Fibroblast of gingiva (primary cell): ENCODE measurements at places on chromosomes 1 and 21.

DNA sequence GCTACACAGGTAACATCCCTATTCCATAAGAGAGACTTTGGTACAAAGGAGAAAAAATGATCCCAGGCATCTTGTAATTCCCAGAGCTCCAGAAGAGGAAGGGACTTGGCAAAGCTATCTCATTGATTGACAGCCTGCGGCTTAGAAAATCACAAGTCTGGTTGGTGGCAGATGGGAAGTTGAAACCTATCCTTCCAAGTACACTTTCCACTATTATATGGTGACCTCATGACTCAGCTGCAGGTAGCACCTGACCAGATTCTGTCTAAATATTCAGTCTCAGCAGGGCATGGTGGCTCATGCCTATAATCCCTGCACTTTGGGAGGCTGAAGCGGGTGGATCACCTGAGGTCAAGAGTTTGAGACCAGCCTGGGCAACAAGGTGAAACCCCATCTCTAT, 89.9 kb downstream of the TIAM1 start:
- DNase-seq = no peak

- DNase-seq = no peak
Observed at GRCh38 chr1:31423418-31423947, 10.5 kb downstream of the SERINC2 start.

DNA sequence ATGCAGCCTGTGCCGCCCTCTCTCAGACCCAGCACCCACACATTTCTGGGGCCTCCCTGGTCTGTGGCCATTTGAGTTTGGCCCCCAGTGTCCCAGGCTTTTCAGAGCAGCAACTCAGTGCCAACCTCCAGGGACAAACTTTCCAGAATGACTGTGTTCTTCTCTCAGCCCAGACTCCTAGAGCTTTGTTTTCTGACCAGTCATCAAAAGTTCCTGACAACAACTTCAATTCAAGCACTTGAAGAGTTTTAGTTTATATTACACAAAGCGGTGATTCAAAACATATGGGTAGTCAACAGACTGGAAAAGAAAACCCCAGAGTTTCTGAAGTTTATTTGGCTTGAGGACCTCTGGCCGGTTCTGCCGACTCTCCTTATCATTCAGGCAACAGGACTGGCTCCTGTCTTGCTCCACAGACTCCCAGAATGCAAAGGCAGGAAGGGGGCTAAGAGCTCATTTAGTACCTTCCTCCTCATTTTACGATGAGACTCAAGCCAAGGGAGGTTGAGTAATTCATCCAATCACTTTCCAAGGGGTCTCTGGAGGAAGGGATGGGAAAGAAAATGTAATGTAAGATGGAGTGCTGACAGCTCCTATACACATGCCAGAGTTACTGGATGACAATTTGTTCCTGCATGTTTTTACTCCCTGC, 27.0 kb upstream of the TIAM1 start:
- DNase-seq = peak; percentile 57

GRCh38 chr1:116997066-116997465, 4.5 kb upstream of the CD101 start:
- no peak for DNase-seq

DNA sequence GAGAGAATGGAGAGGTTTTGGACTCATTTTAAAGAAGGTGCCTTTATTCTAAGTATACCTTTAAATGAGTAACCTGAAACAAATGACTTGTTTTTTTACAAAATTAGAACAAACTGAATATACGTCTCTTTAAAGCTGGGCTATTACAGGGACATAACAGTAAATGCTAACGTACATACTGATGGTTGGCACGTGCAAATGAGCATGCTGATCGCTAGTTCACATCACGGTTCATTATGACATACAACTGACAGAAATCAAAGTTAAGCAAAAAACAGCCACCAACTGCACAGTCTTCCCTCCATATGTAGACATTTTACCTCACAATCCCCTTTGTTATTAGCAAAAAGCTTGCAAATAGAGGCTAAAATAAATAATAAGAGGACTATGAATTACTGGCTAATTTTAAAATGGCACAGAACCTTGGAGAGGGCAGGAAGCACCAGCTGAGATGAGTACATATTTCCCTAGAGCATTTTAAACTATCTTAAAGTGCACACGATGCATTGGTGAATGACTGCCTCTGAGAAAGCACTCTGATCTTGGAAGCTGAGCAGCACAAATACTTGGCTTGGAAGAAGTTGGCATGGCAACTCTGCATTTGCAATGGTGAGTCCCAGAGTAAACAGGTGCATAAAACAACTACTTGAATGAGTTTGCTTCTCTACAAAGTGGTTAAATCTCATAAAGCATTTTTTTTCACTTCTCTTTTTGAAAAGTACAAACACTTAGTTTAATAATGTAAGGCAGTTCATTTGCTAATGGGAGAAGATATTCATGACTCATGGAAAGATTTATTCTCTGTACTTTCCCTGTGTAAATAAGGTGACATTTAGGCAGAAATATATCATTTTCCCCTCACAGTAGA, 204.7 kb downstream of the LHX8 start:
- no peak for DNase-seq

GRCh38 chr1:97352936-97353382, 567.9 kb downstream of the DPYD start:
- no peak for DNase-seq

- DNase-seq = no peak
Observed at GRCh38 chr1:180256341-180257027, 26.4 kb downstream of the LHX4 start.

DNA sequence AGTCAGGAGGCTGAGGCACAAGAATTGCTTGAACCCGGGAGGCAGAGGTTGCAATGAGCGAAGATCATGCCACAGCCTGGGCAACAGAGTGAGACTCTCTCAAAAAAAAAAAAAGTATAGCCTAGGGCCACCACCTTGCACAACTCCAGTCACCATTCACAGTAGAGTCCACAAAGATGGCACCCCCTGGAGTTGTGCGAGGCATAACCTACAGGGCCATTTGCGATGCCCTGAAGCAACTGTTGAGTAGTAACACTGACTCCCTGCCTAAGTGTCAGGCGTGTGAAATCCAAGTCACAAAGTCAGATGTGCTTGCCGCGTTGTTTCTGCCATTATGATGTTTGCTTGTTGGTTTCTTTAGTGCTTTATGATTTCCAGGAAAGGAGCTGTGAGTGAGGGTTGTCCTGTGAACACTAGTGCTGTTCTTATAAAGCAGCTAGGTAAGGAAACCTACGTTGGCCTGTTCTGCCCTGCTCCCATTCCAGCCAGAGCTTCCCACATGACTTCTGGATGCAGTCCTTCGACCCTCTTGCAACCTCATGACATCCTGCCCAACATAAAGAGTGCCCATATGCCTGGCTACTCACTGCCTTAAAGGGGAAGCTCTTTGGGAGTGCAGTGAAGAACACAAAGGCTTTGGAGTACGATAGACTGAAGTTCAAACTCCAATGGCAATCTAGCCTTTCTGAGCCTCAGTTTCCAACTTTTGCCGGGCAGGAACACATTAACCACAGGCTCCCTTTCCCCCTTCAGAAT, 29.8 kb downstream of the FHAD1 start:
- no peak for DNase-seq

- no peak for DNase-seq
Observed at GRCh38 chr1:29119121-29119929, 4.4 kb downstream of the TMEM200B start.

GRCh38 chr1:118934706-118935105, 53.4 kb downstream of the TBX15 start:
- no peak for DNase-seq

GRCh38 chr21:26167593-26167992, 3.0 kb downstream of the APP start:
- DNase-seq = no peak

- peak; percentile 94 for DNase-seq
Observed at GRCh38 chr1:94081566-94082344, 39.2 kb downstream of the ABCA4 start.

GRCh38 chr1:56249234-56249633, 330.1 kb downstream of the PLPP3 start:
- no peak for DNase-seq

- no peak for DNase-seq
Observed at GRCh38 chr1:15325375-15326085, 78.5 kb downstream of the FHAD1 start.

GRCh38 chr1:232045139-232045994, 418.8 kb downstream of the DISC1 start:
- DNase-seq = no peak

- DNase-seq = no peak
Observed at GRCh38 chr21:25402134-25402961, 204.9 kb downstream of the MRPL39 start.

- DNase-seq = no peak
Observed at GRCh38 chr1:68294367-68295066, 62.2 kb upstream of the WLS start.

- peak; percentile 30 for DNase-seq
Observed at GRCh38 chr1:56817716-56818463, 1.3 kb downstream of the FYB2 start.

GRCh38 chr1:78627321-78627720, 7.1 kb downstream of the IFI44L start:
- DNase-seq = peak; percentile 49

DNA sequence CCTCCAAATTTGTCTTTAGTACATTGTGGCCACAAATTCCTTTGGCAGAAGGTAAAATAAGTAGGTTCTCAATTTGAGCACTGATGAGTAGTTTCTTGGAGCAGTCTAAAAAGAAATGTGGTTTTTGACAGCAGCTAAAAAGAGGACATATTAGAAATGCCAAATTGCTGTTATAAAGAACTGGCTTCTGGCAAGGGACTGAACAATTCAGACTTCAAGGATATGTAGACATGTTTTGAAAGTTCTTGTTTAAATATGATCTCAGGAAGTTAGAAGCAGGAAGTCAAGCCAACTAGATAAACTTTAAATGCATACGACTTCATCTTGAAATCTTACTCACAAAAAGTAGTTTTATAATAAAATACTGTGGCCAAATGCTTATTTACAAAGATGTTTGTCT, 18.8 kb downstream of the C1orf52 start:
- no peak for DNase-seq

- peak; percentile 83 for DNase-seq
Observed at GRCh38 chr1:52002038-52002917, 11.8 kb upstream of the RAB3B start.

DNA sequence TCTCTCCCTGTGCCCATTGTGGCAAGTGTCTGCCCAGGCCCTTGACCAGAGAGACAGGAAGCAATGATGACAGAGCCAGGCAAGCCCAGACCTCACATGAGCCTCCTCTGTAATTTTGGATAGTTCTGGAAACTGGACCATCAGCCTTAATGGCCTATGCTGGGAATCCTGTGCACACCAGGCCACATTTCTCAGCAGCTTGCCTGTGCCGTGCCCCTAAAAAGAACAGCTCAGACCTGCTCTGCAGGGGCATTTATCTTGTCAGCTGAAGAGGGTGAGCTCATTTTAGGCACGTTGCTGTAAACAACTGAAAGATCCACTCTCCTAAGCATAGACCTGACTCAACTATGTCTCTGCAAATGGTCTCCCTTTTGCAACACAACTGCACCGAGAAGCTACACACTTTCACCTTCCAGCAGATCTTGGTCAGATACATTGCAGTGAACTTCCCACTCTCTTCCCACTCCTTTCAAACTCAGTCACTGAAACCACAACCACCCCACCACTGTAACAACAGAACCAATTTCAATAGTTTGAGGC, 53.5 kb upstream of the BACH1 start:
- DNase-seq = no peak

DNA sequence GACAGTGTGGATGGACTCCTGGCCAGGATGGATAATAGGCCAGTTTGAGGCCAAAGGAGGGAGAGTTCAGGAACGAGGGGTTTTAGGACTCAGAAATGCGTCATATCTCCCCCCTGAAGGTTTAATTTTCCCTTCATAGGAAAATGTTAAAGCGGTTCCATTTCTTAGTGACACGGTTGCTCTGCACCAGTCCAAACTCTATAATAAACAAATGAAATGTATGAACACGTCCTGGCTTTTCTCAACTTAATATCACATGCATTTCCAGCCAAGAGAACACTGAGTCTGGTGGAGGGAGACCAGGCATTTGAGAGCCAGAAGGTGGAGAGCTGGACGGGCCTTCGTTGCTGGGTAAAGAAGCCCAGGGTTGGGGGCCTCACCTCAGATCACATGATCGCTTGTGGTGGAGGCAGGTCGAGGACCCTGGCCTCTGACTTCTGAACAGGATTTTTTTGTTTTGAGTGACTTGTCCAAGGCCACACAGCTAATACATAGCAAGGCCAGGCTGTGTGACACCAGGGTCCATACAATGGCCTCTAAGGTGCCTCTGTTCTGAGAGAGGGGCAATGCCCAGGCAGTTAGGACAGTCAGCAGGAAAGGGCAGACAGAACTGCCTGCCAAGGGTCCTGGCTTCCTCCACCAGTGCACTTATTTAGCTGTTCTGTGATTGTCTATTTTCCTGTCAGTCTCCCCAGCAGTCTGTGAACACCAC, 11.4 kb downstream of the SLC1A7 start:
- DNase-seq = no peak

DNA sequence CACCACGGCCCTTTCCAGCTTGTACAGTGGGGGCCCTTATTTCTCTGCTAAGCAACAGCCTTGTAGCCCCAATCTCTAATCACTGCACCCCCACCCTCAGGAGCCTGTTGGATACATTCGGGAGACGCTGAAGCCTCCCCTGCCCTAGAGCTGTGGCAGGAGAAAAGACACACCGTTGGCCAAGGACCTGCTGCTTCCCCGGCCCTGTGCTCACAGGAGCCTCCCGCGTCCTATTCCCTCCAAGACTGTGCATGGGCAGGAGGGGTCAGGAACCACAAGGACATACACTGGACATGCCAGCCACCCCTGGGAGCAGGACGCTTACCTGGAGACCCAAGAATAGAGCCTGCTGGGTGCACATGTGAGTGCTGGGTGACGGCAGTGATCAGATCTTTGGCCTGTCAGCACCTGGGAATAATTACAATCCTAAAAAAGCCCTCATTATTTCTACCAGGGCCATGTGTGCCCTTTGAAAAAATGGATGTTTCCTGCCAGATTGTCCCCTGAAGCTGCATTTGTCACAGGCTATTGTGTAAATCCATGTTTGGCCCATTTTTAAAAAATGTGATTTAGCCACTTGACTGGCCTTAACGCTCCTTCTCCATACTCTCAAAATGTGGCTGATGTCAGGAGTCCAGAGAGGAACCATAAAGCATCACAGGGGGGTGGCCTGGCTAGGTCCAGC, 590.6 kb downstream of the MATN1 start:
- DNase-seq = no peak

DNA sequence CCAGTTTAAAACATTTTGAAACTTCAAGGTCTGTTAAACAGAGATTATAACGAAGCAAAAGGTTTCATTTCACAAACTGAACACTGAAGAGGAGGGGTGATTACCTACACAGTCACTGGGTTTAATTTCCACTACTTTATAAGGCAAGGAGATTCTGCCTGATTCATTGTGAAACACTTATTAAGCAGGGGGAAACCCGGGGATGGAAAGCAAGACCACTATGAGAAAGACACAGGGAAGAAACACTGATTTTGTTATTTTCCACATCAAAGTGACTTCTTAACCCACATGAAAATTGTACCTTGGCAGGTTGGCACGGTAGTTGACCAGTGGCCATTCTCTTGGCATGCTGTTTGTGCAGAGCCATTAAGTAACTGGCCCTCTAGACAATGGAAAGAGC, 8.1 kb upstream of the F5 start:
- DNase-seq = no peak

GRCh38 chr1:175120511-175120910, 52.9 kb downstream of the TNN start:
- no peak for DNase-seq
